HEK293T (cell line): ENCODE measurements at places on chromosomes 11 and 22.
A peak's percentile ranks its signal among the peaks of the same experiment; 100 is the strongest.

- no peak for DNase-seq
Measured at GRCh38 chr22:38781033-38781432, 12.9 kb downstream of the DNAL4 start.

DNA sequence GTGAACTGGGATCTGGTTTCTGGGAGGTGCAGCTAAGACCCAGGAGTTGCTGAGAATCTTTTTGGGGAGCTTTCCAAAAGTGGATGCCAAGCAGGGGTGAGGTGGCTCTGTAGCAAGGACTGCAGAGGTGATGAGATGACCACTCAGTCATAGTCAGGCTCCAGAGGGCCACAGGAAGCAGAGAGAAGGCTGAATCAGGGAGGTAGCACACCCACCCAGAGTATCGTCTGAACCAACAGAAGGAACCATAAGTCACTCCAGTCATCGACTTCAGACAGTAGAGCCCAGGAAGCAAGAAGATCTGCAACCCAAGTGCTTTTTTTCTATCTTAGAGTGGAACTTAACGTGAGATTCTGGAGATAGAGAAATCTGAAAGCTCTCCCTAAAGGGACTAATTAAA lies 335.7 kb upstream of the MPPED2 start:
- DNase-seq, result no peak

GRCh38 chr11:114340311-114341131 lies 44.3 kb downstream of the NNMT start:
- DNase-seq, result peak; percentile 63

DNA sequence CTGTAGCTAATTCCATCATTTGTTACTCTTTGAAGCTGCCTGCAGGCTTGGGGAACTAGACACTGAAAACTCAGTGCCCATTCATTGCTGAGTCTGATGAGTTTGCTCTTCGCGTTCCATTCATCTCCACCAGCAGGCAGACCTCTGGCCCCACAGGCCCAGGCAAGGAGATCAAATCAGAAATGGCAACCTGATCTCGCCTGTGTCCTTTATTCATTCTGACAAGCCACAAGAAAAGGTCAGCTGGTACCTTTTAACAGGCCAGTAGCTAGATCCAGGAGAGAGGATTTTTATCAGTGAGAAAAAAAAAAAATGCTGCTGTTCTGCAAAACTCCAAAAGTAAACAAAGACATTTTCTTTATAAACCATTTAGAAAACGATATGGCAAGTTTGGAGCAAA lies 742.5 kb downstream of the ETS1 start:
- DNase-seq, result no peak

DNA sequence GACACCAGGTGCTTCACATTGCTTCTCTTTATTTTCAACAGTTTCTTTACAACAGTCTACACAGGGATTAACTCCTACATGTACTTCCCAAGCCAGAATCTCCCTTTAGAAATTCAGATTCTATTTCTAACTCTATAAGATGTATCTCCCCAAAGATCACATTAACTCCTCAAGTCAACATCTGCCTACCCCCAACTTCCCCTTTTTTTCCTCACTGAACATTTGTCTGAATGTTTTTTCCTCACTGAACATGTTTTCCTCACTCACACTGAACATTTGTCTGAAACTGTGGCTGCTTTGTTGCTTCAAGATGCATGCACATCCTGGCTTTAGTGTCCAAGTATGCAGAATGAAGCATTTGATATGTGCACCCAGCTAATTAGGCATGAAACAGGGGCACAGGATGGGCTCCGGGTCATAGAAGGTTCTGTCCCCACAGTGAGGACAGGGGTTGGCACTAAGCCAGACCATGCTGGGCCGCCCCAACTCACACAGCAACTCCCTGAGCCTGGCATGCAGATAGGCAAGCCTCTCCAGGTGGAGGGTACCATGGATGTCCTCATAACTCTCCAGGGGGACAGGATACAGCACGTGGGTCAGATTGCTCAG lies 11.3 kb downstream of the PRAME start:
- no peak for DNase-seq

- no peak for DNase-seq
Measured at GRCh38 chr11:73585834-73586575, 11.9 kb downstream of the FAM168A start.

DNA sequence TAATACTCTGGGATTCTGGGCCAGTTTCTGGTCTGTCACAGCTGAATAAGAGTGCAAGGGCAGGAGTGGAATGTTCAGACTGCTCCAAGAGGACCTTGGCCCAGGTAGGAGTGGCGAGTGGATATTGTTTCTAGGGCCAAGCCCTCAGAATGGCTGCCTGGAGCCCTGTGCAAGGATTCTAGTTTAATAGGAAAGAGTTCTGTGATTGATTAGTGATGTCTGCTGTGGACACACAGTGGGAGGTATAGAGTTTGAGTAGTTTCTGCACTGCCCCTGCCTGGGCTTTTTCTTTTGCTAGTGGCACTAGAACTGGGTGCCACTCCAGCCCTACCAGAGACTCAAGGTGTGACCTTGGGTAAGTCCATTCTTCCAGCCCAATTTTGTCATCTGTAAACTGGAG lies 9.7 kb upstream of the MPPED1 start:
- DNase-seq, result no peak
